ENCODE measurements at places on chromosomes 6 and 20.

GRCh38 chr6:41667195-41667594 lies 28.9 kb downstream of the MDFI start:
- no peak for DNase-seq

GRCh38 chr6:84882768-84883766 lies 118.7 kb upstream of the TBX18 start:
- DNase-seq, result no peak

- no peak for DNase-seq
Observed at GRCh38 chr6:106870069-106870468, 104.5 kb downstream of the CD24 start.

- DNase-seq, result no peak
Observed at GRCh38 chr20:36098364-36098763, 56.2 kb upstream of the EPB41L1 start.

GRCh38 chr6:43481591-43482236 lies 4.3 kb downstream of the TJAP1 start:
- DNase-seq, result no peak

Measured in NCI-H1105 (cell line).